ENCODE measurements at places on chromosomes 16 and 17. TPM values are rescaled to one million over a fixed set of nuclear protein-coding genes. Genes with fewer than 3 reads are reported as not detected.

Gene GNG13
- total RNA-seq = not detected

Gene CCL1
- total RNA-seq = not detected

Gene TBC1D3E
- total RNA-seq = not detected

Gene TAOK1
- 24.1 TPM for total RNA-seq

Gene TMEM106A
- total RNA-seq = 0.75 TPM

Gene DPEP2
- not detected for total RNA-seq
